ENCODE measurements at places on chromosomes 5 and 9.

- DNase-seq: no peak
Measured at GRCh38 chr5:120461251-120461650, 2.8 kb upstream of the PRR16 start.

- no peak for DNase-seq
Measured at GRCh38 chr5:26889815-26890214, 148.6 kb downstream of the CDH9 start.

GRCh38 chr9:105993116-105993854, 298.9 kb downstream of the TMEM38B start:
- DNase-seq: no peak

DNA sequence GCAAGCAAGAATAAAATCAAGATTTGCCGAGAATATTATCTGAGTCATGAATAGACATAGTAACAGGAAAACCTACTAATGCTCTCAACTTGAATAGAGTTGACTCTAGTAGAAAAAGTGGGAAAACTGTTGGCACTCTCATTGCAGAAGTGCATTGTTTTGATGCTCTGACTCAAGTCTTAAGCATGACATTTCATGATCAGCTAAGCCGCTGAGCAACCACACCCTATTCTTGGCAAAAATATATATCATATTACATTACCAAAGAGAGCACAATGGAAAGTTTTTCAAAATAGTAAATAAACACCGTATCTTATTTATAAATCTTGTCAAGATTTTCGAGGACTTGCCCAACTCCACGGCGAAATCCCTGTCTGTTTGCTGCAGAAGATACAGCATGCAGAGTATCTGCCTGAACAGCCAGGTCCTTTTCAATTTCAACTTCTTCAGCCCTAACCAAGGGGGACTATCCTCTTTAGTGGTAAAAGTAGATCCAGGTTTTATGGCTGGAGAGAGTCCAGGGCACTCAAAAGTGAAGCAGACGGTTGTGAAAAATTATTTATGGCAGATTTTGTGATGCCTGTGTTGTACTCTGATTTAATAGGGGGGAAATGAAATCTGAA, 13.9 kb upstream of the ADAMTSL1 start:
- DNase-seq: no peak

Measured in neural crest cell (in vitro differentiated cells).